ENCODE measurements at places on chromosomes 7 and 10.

DNA sequence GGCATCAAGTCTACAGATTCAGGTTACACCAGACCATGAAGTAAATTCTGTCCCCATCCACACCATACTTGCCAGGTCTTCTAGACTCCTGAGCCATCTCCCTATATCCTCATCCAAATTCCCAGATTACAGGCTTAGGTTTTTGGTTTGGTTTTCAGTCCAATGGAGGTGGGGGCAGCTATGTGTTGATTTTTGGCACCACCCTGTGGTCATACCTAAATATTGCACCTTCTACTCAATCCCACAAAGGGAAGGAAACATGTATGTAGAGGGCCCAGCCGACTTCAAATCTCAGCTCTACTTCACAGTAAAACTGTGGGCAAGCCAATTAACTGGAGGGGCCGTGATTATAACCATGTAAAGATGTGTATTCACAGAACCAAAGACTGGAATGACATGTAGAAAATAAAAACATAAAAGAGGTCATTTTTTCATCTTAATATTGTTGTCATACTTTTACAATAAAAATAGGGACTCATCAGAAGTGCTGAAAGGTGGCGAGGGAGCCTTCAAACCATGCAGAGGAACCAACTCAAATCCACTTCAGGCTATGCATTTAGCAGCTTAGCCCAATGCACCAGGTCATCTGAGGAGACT is 19.8 kb downstream of the ERCC6 start:
- DNase-seq, result peak; percentile 46

- DNase-seq, result no peak
These were observed 21.6 kb downstream of the SMKR1 start for GRCh38 chr7:129523924-129524323.

GRCh38 chr7:91264924-91265681 is 870 bp downstream of the FZD1 start:
- peak; percentile 42 for DNase-seq

DNA sequence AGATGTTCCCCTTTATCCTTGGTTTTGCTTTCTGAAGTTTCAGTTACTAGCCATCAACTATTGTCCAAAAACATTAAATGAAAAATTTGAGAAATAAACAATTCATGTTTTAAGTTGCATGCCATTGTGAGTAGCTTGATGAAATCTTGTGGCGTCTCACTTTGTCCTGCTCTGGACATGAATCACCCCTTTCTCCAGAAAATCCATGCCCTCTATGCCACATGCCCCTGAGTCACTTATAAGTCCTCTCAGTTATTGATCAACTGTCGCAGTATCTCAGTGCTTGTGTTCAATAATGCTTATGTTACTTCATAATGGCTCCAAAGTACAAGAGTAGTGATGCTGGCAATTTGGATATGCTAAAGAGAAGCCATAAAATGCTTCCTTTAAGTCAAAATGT is 208.0 kb upstream of the FERD3L start:
- no peak for DNase-seq

- no peak for DNase-seq
These were observed 76.2 kb upstream of the APBB1IP start for GRCh38 chr10:26361971-26362370.

DNA sequence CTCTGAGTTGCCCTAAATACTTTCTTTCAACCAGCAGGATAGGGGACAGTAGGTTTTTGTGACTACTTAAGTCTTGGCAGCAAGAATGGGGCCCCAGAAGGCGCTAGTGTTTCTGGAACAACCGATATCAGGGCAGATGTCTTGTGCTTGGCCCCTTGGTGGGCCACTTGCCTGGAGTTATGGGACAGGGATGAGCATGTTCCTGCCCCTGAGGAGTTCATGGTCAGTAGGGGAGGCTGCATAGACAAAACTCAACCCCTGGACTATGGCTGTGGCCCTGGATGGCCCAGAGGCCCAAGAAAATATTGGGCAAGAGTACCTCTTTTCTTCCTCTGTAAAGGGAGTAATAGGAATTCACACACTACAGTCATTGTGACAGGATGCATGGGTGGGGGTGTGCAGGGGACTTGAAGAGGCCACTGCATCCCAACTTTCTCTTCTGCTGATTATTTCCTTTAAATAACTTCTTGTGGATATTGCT is 57.7 kb upstream of the IGFBP3 start:
- no peak for DNase-seq

DNA sequence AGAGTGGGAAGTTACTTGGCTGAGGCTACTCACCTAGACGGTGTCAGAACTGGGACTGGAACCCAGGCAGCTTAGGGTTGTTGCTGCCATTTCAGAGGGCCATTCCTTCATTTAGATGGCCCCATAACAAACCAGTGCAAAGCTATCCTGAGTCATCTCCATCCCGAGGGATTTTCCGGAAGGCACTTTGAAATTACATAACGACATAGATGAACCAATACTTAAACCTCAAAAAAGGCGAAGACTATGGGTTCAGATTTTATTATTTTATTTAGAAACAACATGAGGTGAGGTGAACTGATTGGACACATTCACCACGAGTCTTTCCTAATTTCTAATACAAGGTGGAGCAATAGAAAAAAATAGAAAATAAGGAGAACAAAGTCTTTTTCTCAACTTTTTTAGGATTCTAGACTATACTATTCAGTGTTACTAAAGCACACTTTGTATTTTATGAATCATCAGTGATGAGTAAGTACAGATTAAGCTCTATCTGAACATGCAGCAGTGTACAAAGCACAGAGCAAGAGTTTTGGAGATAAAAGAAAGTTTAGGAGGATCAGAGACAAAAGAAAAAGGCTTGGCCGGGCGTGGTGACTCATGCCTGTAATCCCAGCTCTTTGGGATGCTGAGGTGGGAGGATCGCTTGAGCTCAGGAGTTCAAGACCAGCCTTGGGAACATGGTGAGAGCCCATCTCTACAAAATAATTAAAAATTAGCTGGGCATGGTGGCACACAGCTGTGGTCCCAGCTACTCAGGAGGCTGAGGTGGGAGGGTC is 79.5 kb upstream of the SVIL start:
- no peak for DNase-seq

- peak; percentile 85 for DNase-seq
These were observed 42.8 kb downstream of the GRB10 start for GRCh38 chr7:50739744-50740435.

GRCh38 chr7:155011086-155011485 is 8.2 kb upstream of the PAXIP1 start:
- no peak for DNase-seq

GRCh38 chr10:31395695-31396094 is 76.7 kb downstream of the ZEB1 start:
- DNase-seq, result no peak

GRCh38 chr10:2278363-2278762 is 541.0 kb upstream of the ADARB2 start:
- DNase-seq, result no peak

GRCh38 chr7:20503278-20503950 is 112.1 kb upstream of the ABCB5 start:
- no peak for DNase-seq

- DNase-seq, result peak; percentile 7
These were observed 1.5 kb downstream of the DOCK4 start for GRCh38 chr7:112204499-112205342.

GRCh38 chr7:27111042-27111750 is 8.7 kb upstream of the HOXA2 start:
- DNase-seq, result no peak

GRCh38 chr10:117581961-117582360 is 39.4 kb downstream of the EMX2 start:
- DNase-seq, result no peak

DNA sequence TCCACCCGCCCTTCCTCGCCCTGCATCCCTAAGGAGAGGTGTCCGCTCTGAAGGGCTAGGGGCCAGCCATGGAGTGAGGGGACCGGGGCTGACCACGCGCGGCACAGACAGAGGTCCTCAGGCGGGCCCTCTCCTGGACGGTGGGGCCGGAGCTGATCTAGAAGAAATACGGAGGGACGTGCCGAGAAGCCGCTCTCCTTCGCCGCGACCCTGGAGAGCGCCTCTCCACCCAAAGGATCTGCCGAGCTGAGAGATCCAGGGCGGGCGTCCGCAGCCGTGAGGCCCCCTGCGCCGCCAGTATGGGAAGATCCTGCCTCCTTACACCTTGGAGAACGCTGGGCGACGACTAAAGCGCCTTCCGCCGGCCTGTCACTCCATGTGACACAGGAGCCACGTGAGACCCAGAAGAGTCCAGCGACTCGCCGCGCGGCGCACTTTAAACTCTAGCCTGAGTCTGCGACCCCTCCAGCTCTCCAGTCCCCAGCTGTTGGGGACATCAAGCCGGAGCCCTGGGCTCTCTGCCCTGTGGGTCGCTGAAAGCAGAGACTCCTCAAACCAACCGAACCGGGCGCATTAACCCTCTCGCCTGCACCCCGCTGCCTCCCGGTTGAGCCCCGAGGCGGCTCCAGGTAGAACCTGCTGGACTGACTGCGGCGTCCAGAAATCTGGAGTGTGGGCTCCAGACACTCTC is 1.5 kb upstream of the SFMBT2 start:
- peak; percentile 12 for DNase-seq

DNA sequence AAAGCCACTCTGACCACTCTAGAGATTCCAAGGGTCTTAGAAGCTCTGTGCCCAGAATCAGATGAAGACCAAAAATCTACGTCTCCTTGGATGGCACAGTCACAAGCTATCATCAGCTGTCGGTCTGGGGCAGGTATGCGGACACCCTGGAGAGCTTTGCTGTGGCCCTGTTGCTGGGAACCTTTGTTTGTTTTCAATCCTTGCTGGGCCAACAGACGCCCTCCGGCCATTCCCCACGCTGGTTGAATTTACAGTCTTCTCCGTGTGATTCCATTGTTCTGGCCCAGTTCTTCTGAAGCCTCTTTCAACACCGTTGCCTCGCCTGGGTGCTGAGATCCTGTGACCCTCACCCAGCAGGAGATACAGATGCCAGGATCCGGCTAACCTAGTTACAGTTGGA is 149.4 kb upstream of the PFKP start:
- no peak for DNase-seq

GRCh38 chr10:393787-394438 is 258.7 kb downstream of the ZMYND11 start:
- DNase-seq, result no peak

GRCh38 chr10:12509016-12509793 is 159.9 kb downstream of the CAMK1D start:
- DNase-seq, result peak; percentile 15

- no peak for DNase-seq
These were observed 2.4 kb upstream of the ADARB2 start for GRCh38 chr10:1739751-1740150.

DNA sequence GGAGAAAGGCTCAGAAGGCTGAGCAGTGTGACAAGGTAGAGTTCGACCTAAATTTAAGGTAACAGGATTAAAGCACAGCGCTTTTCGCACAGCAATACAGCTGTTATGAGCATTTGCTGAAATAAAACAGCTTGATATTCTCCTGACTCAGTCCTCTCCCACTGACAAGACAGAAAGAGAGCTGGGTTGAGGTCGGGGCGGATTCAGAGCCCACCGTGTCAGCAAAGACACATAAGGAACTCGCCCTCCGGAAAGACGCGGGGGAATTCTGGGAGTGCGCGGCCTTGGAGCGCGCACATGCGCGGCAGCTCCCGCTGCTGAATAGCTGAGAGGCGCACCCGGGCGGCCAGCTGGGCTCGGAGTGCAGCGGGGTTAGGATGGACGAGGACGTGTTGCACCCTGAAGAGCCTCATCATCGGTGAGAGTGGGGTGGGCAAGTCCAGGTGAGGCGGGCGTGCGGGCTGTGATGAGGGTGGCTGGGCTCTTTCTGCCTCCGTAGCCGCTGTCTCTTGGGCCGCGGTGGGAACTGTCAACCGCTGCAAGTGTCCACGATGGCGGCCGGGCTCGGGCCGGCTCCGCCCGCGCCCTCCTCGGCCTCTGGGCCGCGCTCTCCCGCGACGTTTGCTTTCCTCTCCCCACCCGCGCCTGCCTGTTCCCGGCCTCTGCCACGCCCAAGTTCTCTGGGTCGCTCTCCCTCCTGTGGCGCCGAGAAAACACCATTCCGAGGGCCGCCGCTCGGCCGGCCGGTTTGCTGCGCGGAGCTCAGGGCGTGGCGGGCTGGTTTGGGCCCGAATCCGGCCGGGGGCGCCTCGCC is 120.6 kb downstream of the LYZL1 start:
- DNase-seq, result peak; percentile 38

DNA sequence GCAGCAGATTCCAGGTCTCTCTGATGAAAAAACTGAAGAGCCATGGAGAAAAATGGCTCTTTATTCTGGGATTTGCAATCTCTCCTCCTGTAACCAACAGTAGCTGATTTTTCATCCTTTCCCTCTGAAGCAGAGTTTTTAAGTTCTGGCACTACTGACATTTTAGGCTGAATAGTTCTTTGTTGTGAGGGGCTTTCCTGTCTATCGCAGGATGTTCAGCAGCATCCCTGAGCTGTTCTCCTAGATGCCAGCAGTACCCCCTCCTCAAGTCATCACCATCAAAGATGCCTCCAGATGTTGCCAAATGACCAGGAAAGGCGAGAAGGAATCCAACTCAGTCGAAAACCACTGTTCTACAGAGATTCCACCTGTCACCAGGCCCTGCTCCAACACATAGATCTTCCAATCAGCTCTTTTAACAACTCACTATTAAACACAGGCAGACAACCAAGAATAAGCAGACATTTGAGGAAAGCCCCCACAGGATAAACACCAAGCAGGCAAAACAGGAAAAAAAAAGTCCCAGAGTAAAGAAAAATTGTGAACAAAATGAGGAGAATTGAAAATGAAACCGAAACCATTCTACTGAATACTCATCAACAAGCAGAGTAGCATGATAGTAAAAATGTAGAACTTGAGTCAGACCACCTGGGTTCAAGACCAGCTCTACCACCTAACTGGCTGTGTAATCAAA is 124.8 kb downstream of the MPP7 start:
- no peak for DNase-seq

- DNase-seq, result no peak
These were observed 64.5 kb downstream of the MCMBP start for GRCh38 chr10:119807960-119808697.

DNA sequence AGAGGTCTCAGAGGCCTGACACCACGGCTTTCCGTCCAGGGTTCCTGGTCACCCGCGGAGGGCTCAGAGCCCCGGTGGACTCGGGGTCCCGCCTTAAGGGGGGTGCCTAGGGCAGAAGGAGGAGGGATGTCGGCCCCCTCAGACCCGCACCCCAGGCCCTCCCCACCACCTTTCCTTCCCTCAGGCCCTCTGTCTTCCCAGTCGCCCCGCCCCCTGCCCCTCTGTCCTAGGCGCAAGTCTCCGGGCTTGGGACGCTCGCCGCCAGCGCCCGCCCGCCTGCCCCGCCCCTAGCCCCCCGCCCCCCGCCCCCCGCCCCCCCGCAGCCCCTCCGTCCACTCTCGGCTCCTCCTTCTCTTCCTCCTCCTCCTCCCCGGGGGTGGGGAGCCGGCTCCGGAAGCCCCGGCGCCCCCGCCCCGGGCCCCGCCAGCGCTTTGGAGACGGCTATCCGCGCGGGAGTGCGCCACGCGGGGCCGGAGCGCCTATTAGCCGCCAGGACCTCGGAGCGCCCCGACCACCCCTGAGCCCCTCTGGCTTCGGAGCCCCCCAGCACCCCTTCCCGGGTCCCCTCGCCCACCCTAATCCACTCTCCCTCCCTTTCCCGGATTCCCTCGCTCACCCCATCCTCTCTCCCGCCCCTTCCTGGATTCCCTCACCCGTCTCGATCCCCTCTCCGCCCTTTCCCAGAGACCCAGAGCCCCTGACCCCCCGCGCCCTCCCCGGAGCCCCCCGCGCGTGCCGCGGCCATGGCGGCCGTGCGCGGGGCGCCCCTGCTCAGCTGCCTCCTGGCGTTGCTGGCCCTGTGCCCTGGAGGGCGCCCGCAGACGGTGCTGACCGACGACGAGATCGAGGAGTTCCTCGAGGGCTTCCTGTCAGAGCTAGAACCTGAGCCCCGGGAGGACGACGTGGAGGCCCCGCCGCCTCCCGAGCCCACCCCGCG is at the start of gene AEBP1:
Gene AEBP1, plus strand, starts transcription at position 423 of the 937 bp plus-strand sequence. Its CDS starts 321 bp downstream, at position 744.
- DNase-seq, result no peak
